Right atrium auricular region (tissue), 2 donors: ENCODE measurements at places on chromosomes 7 and 10. TPM values are rescaled to one million over a fixed set of nuclear protein-coding genes. Genes with fewer than 3 reads are reported as not detected.
A peak's percentile ranks its signal among the peaks of the same experiment; 100 is the strongest.

- DNase-seq: no peak
Observed at GRCh38 chr10:63464402-63465292, 1.1 kb downstream of the JMJD1C start.

DNA sequence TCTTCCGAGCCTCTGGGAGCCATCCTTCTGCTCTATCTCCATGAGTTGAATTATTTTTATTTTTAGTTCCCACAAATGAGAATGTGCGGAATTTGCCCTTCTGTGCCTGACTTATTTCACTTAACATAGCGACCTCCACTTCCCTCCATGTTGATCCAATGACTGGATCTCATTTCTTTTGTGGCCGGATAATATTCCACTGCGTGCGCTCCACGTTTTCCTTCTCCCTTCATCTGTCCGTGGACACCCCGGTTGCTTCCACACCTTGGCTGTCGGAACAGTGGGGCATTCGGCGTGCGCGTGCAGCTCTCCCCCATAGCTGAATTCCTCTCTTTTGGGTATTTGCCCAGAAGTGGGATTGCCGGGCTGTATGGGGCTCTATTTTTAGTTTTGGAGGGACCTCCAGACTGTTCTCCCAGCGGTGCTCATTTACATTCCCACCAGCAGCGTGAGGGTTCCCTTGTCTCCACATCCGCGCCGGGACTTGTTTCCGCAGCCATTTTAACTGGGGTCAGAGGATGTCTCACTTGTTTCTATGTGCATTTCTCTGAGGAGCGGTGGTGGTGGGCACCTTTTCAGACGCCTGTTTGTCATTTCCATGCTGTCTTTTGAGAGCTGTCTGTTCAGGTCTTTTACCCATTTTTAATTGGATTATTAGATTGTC lies 51.0 kb upstream of the SUN1 start:
- no peak for DNase-seq

DNA sequence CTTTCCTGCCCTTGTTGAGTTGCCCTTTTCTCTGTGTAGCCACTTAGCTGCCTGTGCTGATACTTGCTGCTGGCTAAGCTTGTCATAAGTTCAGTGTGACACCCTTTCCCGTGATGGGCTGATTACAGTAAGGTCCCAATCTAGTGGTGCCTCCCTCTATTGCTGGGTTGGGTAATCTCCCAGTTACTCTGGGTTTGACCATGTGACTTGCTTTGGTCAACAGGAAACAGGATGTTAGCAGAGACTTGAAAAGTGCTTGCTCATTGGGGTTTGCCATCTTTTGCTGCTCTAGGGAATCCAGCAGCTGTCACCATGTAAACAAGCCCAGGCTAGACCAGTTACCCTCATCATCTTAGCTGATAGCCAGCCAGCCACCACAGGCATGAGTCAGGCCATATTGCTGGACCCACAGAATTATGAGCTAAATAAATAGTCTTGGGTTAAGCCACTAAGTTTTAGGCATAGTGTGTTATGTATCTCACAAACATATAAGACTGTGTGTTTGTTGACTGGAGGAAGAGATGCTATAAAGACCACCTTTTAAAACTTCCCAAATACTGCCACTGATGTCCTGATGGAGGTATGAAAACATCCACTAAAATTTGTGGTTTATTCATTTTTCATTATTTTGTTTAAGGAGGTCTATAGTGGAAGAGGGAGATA lies 4.0 kb upstream of the LEP start:
- no peak for DNase-seq

- DNase-seq: peak; percentile 79
Observed at GRCh38 chr7:28096713-28097112, 83.9 kb downstream of the JAZF1 start.

DNA sequence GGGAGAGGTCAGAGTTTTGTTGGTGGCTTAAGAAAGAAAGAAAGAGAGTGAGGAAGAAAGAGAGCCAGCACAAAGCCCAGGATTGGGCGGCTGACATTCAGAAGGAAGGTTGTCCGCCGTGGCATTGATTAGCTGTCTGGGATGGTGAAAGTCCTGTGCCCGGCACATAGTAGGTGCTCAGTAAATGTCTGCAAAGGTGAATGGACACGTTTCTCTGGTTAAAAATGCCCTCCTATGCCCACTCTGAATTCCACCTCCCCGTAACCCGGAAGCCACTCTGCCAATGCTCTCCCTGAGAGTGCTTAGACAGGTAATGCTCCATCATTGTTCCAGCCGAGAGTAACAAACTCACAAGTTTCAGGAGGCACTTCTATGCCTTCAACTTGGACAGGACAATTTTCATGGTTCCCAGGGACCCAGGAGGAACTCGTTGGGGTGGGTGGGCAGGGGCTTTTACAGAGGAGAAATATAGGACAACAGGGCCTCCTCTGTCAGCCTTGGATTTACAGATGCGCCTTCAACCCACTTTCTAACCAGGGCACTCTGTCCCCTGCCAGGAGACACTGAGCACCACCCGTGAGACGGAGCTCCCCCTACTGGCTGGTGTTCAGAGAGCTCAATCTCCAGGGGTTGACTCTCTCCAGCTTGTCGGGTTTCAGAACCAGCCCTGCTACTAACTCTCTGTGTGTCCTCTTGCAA lies 411.5 kb upstream of the ZMIZ1 start:
- peak; percentile 83 for DNase-seq

DNA sequence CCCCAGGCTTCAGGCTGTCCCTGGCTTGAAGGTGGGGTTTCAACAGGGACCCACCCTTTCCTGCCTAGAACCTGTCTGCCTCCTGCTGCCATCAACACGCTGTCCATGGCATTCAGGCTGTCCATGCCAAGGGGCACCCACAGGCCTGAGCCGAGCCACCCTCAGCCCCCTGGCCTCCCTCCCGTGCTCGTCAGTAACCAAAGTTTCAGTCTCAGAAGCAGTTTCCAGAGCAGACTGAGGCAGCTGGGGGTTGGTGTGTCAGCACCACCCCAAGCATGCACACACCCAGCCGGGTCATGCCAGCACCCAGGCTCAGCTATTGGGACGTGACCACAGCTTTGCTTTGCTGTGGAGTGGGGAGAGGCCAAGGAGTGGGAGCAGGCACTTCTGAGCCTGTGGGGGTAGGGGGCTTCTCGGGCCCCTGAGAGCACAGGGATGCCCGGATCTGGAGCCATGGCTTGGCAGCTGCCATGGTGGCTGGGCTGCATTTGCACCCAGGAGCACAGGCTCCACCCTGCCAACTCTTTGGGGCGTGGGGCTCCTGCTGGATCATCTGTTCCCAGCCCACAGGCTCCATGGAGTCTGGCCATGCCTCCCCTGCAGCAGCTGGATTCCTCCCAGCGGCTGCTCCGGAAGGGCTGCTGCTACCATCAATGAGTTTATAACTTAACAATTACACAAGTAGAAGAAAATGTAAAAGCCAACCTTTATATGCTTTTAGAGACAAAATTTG lies 314.5 kb upstream of the SEMA3C start:
- no peak for DNase-seq

DNA sequence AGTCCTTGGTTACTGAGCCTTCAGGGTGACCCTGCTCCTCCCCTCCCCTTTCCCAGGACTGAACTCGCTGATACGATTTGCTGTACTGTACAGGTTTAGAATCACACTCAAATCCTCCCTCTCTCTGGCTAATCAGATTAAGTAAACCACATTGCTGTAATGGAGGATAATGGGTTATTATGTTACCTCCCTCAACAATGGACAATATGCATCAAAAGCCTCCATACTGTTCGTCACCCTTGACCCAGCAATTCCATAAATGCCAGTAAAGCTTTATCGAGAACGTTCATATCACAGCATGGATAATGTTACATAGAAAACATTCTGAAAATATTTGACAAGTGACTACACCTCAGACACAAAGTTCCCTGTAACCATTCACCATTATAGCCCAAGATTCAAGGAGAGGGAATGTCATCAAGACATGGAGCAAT lies 61.7 kb downstream of the FAM107B start:
- no peak for DNase-seq

GRCh38 chr10:122391875-122392274 lies 17.4 kb downstream of the PLEKHA1 start:
- DNase-seq: no peak

GRCh38 chr7:117041007-117041406 lies 87.7 kb downstream of the ST7 start:
- DNase-seq: no peak

GRCh38 chr7:33788531-33788930 lies 116.8 kb upstream of the BMPER start:
- no peak for DNase-seq

DNA sequence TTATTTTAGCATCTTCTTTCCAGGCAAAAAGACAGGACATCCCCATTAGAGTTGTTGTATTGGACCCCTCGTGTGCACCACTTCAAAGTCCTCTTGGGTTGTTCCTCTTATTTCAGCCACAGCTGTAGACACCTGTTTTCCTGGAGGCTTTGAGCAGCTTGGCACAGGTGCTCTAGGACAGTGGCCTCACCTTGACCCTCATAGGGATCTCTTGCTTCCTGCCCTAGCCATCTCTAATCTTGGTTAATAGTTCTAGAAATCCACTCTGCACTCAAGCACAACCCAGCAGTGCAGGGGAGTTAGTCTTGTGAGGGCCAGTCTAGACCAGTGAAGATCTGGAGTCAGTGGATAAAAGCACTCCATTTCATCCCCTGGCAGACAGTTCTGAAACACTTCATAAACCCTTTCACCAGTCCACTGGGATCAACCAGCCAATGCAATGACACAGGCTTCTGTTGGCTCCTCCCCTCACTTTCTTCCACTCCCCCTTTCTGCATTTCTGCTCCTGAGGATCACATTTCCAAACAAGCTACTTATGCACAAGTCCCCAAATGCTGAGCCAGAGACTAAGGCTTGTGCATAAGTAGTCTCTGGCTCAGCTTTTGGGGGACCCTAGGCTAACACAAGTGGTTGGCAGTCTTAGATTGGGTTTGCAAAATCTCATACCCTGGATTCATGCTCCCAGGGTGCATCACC lies 131.5 kb upstream of the LAMB4 start:
- DNase-seq: no peak

DNA sequence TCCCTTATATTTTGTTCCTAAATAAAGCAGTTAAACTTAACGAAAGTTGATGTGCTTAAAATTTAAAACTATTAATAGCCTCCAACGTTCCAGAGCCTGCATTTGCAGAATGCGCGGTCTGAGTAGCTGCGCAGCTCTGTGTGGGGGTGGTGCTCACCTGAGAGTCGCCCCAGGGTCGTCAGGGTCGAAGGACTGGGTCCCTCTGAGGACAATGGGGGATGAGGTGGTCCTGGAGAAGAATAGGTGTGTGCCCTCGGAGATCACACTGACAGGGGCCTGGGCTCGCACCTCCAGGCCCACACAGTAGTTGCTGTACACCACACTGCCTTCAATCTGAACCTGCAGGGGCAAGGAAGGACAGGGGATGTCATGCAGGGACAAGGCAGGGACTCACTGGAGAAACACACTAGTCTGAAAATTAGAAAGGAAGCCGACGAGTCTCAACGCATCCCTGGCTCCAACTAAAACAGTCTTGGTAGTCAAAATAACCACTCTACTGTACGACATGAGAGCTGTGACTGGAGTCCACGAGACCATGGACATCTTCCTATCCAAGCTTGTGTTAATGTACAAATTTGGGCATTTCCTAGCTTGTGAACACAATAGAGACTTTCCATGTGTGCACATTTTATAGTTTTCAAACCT lies 54.4 kb downstream of the PKD1L1 start:
- DNase-seq: no peak

- DNase-seq: peak; percentile 64
Observed at GRCh38 chr7:141158561-141158960, 84.7 kb downstream of the TMEM178B start.

DNA sequence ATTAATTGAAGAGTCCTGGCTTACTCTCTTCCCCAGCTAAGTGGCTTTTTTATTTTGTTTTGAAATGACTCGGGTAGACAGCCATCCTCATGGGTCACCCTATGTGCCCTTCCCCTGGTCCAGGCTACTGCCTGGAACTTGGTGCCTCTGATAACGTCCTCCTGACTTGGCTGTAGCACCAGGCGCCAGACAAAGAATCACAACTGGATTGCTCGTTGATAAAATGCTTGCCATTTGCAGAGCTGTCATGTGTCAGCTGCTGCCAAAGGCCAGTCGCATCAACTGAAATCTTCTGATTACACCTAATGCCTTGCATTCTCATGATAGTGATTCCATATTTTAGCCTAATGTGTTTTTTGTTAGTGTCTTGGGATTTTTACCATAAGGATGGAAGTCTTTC lies 27.4 kb upstream of the ABLIM1 start:
- no peak for DNase-seq

GRCh38 chr10:112098682-112099081 lies 84.9 kb downstream of the GPAM start:
- DNase-seq: no peak

GRCh38 chr7:158270106-158270775 lies 317.4 kb downstream of the PTPRN2 start:
- DNase-seq: no peak

- DNase-seq: no peak
Observed at GRCh38 chr7:42227936-42228591, 8.9 kb downstream of the GLI3 start.

DNA sequence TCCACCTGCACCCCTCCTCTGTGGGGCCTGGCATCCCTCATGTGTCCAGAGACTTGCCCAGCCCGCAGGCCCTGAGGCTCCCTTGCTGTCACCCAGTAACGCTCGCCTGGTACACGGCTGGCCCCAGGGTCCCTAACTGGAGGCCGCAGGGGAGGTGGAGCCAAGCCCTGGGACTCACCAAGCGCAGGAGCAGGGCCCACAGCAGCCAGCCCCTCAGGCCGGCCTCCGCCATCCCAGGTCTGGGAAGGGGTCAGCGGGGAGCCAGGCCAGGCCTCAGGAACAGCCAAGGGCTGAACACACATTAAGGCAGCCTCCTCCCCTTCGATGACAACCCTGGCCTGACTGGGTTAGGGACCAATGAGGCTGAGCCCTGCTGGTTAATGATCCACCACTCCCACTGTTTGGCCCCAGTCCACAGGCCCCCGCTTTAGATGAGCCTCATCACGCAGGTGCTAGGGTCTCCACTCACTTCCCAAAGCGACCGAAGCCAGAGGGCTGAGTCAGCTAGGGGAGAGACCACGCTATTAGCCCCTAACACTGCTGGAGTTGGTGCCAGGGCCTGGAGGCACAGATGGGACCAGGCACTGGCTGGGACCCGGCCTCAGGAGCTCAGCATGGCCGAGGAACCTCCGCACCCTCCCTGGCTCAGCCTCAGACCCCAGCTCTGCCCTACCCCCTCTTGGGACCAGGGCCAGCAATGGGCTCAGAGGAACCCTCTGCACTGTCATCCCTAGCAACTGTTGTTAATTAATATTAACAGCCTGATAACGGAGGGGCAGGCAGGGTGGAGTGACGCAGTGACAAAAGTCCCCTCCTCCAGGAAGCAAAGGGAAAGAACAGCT lies at the start of gene NPC1L1:
Gene NPC1L1, minus strand, starts transcription at position 303 of the 842 bp plus-strand sequence. Its CDS starts 71 bp downstream, at position 232.
- DNase-seq: no peak

DNA sequence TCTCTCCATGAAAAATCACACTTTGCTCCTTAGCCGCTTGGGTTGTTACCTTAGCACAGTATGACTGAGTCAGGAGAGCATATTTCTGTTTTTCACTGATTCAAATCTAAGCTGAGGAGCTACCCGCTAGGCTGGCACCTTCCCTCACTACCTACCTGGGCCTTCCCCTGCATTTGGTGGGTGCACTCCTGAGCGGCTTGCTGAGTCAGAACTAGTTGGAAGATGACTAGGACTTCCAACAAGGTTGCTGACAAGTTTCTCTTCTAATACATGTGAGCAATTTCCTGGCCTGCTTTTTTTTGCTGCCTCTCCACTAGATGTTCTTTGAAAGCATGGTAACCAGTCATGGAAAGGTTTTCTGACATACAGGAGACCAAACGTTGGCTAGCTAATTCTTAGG lies 43.8 kb upstream of the SEC61G start:
- DNase-seq: no peak

The PHKG1 gene
- 27.3 TPM for total RNA-seq

The NRG3 gene
- total RNA-seq: 0.70 TPM

The DNAAF5 gene
- total RNA-seq: 19.0 TPM

The SRRM3 gene
- total RNA-seq: 17.5 TPM

The NXPH1 gene
- total RNA-seq: not detected

The PAPOLB gene
- total RNA-seq: 0.28 TPM

The ENTPD1 gene
- total RNA-seq: 12.3 TPM

The SAP25 gene
- total RNA-seq: not detected
